Renal cortical epithelial cell (primary cell): ENCODE measurements at places on chromosomes 12 and 14. TPM values are rescaled to one million over a fixed set of nuclear protein-coding genes. Genes with fewer than 3 reads are reported as not detected.

The TRIM9 gene
- 0.69 and 2.9 TPM in 2 replicates for total RNA-seq

The CLEC1B gene
- total RNA-seq: not detected in 2 replicates

The RNFT2 gene
- 2.3 and 5.6 TPM in 2 replicates for total RNA-seq

The TAS2R30 gene
- 0.52 and 8.6 TPM in 2 replicates for total RNA-seq

The RNASE1 gene
- 0.52 TPM in 1 of 2 replicates, not detected in the other for total RNA-seq

The SRRM4 gene
- under 0.01 TPM in 1 of 2 replicates, not detected in the other for total RNA-seq

The PRPH gene
- not detected in 2 replicates for total RNA-seq

The TPH2 gene
- total RNA-seq: 0.05 TPM in 1 of 2 replicates, not detected in the other

The BBOF1 gene
- total RNA-seq: 13.9 and 15.8 TPM in 2 replicates

The FOXN3 gene
- 4.7 and 13.8 TPM in 2 replicates for total RNA-seq

The SLC38A1 gene
- 173 and 228 TPM in 2 replicates for total RNA-seq

The KIF5A gene
- 0.35 and 2.5 TPM in 2 replicates for total RNA-seq

The CIT gene
- total RNA-seq: 9.5 and 11.3 TPM in 2 replicates

The ACRBP gene
- total RNA-seq: 0.15 and 0.17 TPM in 2 replicates

The AQP6 gene
- not detected in 2 replicates for total RNA-seq

The KRT79 gene
- not detected in 2 replicates for total RNA-seq

The OTOGL gene
- under 0.01 TPM in 2 replicates for total RNA-seq

The PPP1R36 gene
- total RNA-seq: 1.7 and 2.6 TPM in 2 replicates
